Thoracic aorta endothelial cell (primary cell): ENCODE measurements at places on chromosomes 16 and 17. TPM values are rescaled to one million over a fixed set of nuclear protein-coding genes. Genes with fewer than 3 reads are reported as not detected.

CA7 gene
- not detected in 2 replicates for total RNA-seq

SCNN1G gene
- not detected in 2 replicates for total RNA-seq

KRTAP4-6 gene
- total RNA-seq: not detected in 2 replicates

CACNA1H gene
- total RNA-seq: under 0.01 TPM in 1 of 2 replicates, not detected in the other

STXBP4 gene
- total RNA-seq: 34.2 and 39.1 TPM in 2 replicates

KRT25 gene
- total RNA-seq: not detected in 2 replicates

PPM1E gene
- under 0.01 TPM in 2 replicates for total RNA-seq

SLC6A2 gene
- total RNA-seq: not detected in 2 replicates

SOST gene
- not detected in 2 replicates for total RNA-seq

CCL8 gene
- not detected in 2 replicates for total RNA-seq

RHBDL3 gene
- 0.07 TPM in 1 of 2 replicates, not detected in the other for total RNA-seq

CACNG1 gene
- not detected in 2 replicates for total RNA-seq

ARMC5 gene
- 18.0 and 21.4 TPM in 2 replicates for total RNA-seq

DOK4 gene
- 18.0 and 29.9 TPM in 2 replicates for total RNA-seq

TTLL6 gene
- total RNA-seq: 0.07 TPM in 1 of 2 replicates, not detected in the other

FOXN1 gene
- total RNA-seq: not detected in 2 replicates

RHBDF1 gene
- 26.2 and 26.3 TPM in 2 replicates for total RNA-seq

GNG13 gene
- total RNA-seq: not detected in 2 replicates

CACNG5 gene
- total RNA-seq: not detected in 2 replicates

SLC38A8 gene
- total RNA-seq: not detected in 2 replicates

RANBP10 gene
- 9.7 and 12.0 TPM in 2 replicates for total RNA-seq

SPNS3 gene
- 0.22 TPM in 1 of 2 replicates, not detected in the other for total RNA-seq

CLEC18B gene
- total RNA-seq: 0.22 and 0.40 TPM in 2 replicates

USP10 gene
- 92.3 and 101 TPM in 2 replicates for total RNA-seq

VTN gene
- 0.07 and 0.13 TPM in 2 replicates for total RNA-seq

DNAH2 gene
- 0.36 TPM in 1 of 2 replicates, not detected in the other for total RNA-seq

CXCL16 gene
- total RNA-seq: 2.8 and 5.6 TPM in 2 replicates

ITGAL gene
- total RNA-seq: not detected in 2 replicates

ACSF2 gene
- 4.5 and 8.0 TPM in 2 replicates for total RNA-seq

PIMREG gene
- 23.3 and 34.9 TPM in 2 replicates for total RNA-seq
